CD4-positive, alpha-beta T cell treated with Interleukin-17A for 1 hour (primary cell): ENCODE measurements at places on chromosomes 6 and 20.
A peak's percentile ranks its signal among the peaks of the same experiment; 100 is the strongest.

GRCh38 chr6:156747715-156748114 lies 29.5 kb upstream of the ARID1B start:
- no peak for DNase-seq

- DNase-seq: no peak
Measured at GRCh38 chr6:1200409-1201101, 111.3 kb upstream of the FOXQ1 start.

DNA sequence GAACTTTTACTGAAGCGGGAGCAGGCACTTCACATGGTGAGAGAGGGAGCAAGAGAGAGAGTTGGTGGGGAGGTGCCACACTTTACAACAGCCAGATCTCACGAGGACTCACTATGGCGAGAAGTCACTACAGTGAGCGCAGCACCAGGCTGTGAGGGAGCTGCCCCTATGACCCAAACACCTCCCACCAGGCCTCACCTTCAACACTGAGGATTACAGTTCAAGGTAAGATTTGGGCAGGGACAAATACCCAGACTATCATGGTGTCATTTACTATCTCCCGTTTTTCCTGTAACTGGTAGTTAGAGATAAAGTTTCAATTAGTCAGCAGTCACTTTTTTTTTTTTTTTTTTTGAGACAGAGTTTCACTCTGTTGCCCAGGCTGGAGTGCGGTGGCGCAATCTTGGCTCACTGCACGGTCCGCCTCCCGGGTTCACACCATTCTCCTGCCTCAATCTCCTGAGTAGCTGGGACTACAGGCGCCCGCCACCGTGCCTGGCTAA lies 7.8 kb downstream of the RBCK1 start:
- DNase-seq: no peak

DNA sequence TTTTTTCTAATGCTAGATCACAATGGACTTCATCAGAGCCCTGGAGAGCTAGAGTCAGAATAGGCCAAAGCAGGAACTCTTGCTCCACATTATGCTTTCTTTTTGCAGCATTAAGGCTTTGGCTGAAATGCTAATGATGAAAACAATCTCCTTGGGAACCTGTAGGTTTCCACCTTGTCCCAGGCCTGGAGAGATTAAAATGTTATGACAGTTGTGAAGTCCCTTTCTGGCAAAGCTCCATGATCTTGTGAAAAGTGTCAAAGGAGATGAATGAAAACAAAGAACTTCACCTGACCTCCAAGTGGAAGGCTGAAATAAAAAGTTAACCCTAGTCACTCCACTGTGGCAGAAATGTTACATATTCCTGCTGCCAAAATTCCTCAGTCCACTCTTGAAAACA lies 64.0 kb upstream of the LRRC1 start:
- DNase-seq: no peak

DNA sequence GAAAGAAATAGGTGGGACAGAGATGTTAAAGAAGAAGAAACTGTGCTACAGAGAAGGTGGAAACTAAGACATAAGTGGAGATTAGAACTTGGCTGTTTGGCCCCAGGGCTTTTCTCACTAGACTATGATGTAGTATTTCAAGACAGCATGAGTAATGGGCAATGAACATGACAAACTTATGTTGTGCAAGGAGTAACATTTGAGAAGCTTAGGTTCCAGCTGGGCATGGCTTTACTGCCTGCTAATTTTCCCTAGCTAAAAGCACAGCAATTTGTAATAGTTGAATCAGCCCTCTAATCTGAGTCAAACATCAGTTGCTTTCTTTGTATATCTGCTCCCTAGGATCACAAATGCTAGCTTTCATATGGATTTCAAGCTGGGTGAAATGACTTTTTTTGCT lies 294.3 kb upstream of the BMP2 start:
- no peak for DNase-seq

DNA sequence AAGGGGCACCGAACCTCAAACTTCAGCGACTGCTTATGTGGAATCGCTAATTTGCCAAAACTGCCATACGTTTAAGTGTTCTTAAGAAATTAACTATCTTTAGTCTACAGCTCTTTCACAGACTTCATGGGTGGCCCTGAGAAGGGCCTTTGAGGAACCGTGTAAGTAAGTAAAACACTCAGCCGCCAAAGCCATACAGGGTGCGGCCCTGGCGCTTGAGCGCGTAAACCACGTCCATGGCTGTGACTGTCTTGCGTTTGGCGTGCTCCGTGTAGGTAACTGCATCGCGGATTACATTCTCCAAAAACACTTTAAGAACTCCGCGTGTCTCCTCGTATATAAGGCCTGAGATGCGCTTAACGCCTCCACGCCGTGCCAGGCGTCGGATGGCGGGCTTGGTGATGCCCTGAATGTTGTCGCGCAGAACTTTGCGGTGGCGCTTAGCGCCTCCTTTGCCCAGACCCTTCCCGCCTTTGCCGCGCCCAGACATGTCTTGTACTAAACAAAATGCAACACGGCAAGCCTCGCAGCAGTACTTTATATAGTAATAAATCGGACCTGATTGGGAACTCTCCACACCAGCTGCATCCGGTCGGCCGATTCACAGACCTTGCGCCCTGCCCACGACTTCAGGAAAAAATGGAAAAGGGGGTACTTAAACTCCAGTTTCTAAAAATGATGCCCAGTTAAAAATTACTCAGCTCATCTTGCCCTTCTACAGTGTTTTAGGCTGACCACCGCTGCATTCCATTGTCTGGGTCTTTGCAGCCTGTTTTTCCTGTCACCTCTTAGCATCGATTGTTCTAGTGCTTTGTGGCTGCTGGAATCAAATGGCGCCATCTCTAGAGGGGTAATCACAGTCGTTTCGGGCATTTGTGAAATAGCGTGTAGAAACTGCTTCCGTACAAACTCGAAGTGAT lies 38.9 kb downstream of the OR2B2 start:
- peak; percentile 89 for DNase-seq

DNA sequence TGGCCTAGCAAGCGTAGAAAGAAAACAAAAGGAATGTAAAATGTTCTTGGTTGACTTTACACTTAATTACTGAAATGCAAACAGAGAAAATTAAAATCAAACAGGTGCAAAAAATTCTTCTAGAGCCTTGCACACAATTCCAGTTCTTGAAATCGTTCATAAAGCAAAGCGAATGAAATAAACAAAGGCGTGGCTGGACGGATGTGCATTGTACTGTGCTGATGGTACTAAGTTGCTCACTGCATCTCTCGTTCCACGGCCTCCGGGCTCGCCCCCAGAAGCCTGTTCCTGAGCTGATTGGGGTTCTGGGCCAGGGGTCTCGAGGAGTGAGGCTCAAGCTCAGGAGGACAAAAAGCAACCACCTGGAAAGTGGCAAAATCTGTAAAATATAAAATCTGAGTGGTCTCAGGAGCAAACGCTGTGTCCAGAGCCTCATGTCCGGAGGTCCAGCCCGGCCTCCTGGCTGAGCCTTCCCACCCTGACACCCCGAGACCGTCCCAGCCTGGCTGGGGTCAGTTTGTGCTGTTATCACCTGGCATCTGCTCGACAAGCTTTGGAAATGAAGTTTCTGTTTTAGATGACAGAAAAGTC lies 71.3 kb downstream of the TTLL2 start:
- no peak for DNase-seq

DNA sequence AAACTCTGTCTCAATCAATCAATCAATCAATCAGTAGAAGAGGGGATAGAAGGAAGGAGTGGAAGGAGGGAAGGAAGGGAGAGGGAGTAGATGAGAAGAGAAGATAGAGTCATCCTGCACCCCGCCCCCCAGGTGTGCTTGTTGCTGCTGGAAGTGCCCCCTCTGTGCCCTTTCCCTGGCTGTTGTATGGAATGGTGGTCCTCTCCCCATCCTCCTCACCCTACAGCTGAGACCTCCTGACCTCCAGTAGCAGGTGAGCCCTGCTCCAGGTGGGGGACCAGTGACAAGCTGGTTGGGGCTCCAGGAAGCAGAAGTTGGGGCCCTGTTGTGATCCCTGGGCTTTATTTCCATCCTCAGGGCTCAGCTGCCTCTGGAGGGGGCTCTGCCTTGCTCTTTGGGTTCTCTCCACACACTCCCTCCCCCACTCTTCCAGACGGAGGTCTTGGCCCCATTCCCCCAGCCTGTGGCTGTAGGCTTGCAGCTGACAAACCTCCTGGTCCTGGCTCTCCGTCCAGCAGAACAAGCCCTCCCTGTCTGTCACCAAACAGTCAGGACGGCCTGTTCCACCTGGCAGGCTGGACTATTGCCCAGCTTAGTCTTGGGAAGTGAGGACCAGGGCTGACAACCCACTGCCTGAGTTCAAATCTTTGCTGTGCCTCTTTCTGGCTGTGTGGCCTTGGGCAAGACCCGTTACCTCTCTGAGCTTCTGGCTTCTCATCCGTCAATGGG lies 26.0 kb upstream of the SCRT2 start:
- DNase-seq: no peak

DNA sequence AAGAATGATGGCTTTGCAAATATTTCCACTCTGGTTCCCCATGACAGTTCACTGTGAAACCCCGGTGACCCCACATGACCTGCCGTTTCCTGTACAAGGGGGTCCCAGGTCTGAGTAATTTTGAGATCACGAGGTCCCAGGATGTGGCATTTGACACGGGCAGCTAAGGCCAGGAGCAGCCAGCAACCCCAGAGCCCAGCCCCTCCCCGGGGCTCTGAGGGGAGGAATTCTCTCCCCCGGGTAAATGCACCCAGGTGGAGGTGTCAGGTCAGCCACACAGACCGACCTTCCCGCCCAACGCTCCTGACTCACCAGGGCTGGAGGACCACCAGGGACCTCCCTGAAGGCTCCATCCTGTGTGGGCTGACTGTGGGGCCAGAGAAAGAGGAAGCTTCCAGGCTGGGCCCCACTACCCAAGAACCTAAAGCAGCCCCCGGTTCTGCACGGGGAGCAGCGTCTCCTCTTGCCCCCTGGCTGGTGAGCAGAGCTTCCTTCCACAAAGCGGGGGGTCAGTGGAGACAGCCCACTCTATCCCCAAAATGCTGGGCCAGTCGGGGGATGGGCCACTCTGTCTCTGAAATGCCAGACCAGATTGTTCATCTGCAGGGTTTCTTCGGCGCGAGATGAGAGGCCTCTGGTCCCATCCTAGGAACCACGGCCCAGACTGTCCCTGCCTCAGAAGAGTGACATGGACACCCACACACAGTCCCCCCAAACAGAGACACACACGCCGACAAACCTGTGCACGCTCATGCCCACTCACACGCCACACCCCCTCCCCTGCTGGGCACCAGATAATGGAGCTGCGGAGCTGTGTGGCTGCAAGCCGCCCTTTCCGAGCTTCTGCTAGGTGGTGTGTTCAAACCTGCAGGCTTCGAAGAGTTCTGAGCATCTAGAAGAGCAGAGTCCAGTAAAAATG lies 23.4 kb upstream of the SLCO4A1 start:
- DNase-seq: peak; percentile 38

DNA sequence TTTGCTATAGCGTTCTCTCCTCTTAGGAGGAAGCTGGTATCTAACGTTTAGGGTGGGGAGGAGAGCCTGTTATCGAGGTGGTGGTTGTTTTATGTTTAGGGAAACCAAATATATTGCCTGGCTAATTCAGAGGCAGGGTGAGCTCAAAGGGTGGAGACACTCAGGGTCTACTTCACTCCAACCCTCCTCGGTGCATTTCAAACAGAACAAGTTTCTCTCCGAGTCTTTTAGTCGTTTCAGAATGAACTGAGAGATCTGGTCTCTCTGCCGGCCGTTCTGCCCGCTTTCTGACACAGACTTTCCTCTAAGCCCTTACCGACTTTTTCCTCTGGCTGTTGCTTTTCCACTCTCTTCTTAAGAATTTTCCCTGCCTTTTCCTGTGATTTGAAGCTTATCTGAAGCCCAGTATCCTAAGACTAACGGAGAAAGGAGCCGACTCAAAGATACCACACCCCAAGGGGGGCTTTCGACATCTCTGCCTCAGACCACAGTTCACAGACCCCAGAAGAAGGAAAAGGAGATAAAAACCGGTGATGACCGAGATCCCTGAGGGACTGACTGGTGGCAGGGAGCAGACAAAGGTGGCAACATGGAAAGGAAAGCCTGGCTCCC lies 865 bp downstream of the STK38 start:
- DNase-seq: peak; percentile 33

GRCh38 chr6:33812669-33813068 lies 8.9 kb upstream of the MLN start:
- DNase-seq: peak; percentile 3

- no peak for DNase-seq
Measured at GRCh38 chr20:52289956-52290565, 98.5 kb upstream of the ZFP64 start.

- no peak for DNase-seq
Measured at GRCh38 chr20:57756213-57756612, 46.4 kb upstream of the PMEPA1 start.

- no peak for DNase-seq
Measured at GRCh38 chr20:1166948-1167720, 17.6 kb downstream of the TMEM74B start.

DNA sequence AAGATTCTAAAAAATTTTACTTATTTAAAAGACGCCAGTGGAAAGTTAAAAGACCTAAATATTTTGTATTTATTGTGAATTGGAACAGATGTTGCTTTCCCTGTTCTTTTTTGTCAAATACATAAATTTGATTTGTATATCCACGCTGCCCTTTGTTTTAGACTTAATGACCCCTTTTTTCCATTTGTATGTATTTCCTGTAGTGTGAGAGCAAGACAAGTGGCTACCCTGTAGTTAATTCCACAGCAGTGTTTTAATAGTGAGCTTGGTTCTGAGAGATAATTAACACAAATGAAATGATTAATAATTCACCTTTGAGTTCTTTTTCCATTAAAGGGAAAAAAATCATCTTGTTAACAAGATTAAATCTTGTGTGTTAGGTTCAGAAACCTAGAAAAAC lies 16.6 kb downstream of the SH3BGRL2 start:
- DNase-seq: no peak

GRCh38 chr6:169387809-169388383 lies 134.2 kb upstream of the THBS2 start:
- DNase-seq: no peak

DNA sequence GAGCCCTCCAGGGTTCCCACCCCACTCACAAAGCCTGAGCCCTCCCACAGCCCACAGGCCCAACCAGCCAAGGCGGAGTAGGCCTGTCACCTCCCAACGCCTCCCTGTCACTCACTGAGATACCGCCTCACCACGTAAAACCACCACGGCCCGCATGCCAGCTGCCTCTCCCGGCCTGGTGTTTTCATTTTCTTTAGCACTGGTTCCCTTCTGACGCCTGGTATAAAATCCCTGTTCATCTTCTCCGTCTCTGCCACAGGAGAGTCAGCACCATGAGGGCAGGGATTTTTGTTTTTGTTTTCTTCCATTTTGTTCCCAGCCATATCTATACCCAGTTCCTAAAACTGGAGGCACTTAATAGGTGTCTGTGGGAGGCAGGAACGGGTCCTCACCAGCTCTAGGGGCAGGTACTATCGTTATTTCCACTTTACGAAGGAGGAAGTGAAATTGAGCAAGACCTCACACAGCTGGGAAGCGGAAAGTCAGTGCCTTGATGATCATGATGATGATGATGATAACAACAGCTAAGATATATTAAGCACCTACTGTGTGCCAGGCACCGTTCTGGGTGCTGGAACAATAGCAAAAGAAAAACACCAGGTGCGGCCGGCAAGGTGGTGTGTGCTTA lies 58.6 kb downstream of the SNAI1 start:
- peak; percentile 5 for DNase-seq

DNA sequence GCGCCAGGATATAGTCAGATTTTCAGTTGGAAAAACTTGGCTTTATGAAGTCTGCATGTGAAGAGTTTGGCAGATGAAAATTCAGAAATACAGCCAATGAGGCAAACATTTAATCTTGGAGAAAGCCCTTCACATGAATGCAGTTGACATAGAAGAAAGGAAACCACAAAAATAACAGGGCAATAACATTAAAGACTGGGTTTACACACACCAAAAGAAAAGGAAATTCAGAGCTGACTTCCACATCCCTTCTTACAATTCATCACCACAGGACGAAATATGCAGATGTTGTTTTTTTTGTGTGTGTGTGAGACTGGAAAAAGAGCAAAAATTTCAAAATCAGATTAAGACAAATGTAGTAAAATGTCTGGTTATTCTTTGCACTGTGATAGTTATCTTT lies 69.8 kb upstream of the HEY2 start:
- no peak for DNase-seq
